Glomerular endothelial cell (primary cell): ENCODE measurements at places on chromosomes 7 and 10. TPM values are rescaled to one million over a fixed set of nuclear protein-coding genes. Genes with fewer than 3 reads are reported as not detected.

- DNase-seq = no peak
Observed at GRCh38 chr7:35828817-35829216, 28.0 kb downstream of the SEPTIN7 start.

- DNase-seq = no peak
Observed at GRCh38 chr7:107173191-107173590, 4.4 kb downstream of the HBP1 start.

DNA sequence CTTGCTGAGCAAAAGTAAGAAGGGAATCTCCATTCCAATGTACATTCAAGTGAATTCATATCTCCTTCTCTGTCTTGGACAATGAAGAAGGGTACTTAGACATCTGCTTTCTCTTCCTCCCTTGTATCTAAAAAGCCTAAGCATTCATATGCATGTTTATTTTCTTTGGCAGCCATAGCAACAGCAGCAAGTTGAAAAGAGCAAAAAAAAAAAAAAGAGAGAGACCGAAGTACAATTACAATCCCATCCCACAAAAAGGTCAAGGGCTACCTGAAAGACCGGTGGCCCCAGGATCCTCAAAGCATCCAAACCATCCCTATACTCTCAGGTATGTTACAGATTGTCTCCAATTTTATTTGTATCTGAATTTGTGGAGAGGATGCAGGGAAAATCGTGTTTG is 4.1 kb downstream of the OR2F1 start:
- no peak for DNase-seq

TMEM270 gene
- total RNA-seq = not detected in 2 replicates
